ENCODE measurements at places on chromosomes 7 and 10. TPM values are rescaled to one million over a fixed set of nuclear protein-coding genes. Genes with fewer than 3 reads are reported as not detected.

Gene TSPAN13
- 16.8 TPM for total RNA-seq

Gene FAM131B
- total RNA-seq, result 1.9 TPM

Gene AGR3
- total RNA-seq, result 1.1 TPM

Gene MRPS24
- 63.9 TPM for total RNA-seq

Gene LIPN
- total RNA-seq, result not detected
